DMS79 treated with DMSO at 0.1 percent for 48 hours (cell line): ENCODE measurements at places on chromosomes 6 and 20.

- DNase-seq = no peak
Measured at GRCh38 chr6:15063253-15063853, 182.5 kb upstream of the JARID2 start.

DNA sequence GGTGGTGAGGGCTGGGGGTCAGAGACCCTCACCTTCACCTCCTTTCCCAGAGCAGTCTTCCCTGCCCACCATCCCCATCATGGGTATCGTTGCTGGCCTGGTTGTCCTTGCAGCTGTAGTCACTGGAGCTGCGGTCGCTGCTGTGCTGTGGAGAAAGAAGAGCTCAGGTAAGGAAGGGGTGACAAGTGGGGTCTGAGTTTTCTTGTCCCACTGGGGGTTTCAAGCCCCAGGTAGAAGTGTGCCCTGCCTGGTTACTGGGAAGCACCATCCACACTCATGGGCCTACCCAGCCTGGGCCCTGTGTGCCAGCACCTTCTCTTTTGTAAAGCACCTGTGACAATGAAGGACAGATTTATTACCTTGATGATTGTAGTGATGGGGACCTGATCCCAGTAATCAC lies 2.1 kb downstream of the HLA-G start:
- DNase-seq = no peak

DNA sequence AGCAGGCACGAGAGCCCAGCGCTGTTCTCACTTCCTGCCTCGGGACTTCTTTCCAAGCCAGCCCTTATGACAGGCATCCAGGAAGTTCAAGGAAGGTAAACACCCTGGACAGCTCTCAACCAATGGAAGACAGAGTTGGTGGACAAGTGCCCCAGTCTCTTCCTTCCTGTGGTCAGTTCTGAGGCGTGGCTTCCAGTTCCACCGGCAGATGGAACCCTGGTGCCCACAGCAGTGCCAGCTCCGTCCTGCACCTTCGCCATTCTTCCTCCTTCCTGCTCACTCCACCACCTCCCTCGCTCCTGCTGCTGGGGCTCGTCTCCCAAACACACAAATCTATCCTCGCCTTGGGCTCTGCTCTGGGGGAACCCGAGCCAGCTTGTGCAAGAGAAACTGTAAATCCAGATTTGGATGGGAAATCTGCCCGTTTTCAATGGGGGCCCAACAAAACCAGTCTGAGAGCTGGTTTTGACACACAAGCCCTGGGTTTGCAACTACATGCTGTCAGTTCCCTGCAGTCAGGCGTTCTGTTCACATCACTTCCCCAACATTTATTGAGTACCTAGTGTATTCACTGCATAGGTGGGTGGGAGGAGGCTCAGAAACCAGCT lies 162.7 kb downstream of the GRM4 start:
- DNase-seq = no peak

DNA sequence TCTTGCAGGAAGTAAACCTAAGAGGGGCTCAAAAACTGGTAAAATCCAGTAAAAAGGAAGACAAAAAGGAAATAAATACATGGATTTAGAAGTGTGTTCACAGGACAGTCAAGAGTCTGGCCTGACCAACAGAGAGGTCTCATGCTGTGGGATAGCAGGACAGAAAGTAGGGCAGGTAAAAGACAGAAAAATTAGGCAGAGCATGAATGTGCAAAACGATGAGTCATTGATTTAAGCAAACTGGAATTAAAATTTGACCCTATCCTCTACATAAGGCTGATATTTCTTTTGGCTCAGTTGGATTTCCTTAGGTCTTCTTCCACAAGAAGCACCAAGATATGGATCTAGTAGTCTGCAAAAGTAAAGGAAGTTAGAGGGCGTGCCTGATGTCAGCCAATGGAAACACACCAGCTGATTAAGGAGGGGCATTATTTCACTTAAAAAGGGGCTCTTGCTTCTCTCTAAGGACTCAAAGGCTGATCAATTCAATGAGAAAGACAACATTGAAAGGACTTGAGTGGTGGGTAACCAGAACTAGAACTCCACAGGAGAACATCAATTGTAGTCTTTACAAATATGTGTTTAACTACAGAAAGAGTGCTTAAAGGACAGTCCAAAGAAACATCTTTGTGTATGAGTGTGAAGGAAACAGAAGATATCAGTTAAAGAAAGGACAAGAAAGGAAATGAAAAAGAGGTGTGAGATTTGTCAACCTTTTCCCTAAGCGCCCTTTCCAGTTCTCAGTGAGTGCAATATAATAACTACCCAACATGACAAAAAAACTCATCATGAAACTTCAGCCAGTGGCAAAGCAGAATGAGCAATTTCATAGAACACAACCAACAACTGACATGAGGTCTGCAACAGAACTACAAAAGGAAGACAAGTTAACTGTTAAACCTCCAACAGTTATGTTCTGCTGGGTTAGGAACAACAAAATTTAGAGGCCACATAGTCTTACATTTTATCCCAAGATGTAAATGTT lies 19.4 kb upstream of the MYB start:
- DNase-seq = no peak

- DNase-seq = no peak
Measured at GRCh38 chr6:357791-358341, 33.7 kb upstream of the IRF4 start.

DNA sequence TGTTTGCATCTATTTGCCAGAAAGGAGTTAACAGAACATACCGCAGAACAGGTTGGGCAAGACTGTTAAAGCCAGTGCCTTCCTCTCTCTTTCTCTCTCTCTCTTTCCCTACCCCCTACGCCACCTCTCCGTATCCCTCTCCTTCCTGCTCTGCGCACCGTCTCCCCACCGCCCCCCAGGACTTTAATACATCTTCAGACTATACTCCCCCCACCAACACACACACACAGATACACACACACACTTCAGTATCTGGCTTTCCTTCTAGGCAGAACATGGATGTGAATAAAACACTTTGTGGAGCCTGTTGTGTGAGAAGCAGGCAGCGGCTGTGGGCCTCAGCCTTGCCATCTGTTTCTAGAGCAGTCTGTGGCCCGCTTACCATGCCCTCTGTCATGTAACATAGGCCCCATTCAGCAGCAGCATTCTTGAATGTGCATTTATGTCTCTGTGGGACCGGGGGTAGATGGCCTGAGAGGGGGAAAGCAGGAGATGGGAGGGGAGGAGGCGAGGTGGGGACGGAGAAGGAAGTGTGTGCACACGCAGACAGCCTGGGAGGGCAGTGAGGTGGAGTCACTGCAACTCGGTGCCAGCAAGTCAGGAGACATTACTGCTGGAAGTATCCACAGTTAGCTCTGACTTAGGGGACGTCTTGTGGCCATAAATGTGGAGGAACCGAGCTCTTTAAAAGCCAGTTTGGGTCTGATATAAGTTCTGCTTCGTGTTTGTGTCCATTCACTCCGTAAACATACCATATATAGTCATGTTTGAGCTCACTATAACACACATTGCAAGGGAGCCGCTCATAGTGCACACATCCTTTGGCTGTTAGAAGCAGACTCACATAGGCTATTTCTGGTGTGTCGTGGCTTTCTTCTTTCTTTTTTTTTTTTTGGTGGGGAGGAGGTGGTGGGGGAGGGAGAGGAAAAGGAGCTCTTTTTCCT lies 38.4 kb downstream of the RREB1 start:
- peak; percentile 46 for DNase-seq

GRCh38 chr6:71509191-71510005 lies 220.8 kb downstream of the OGFRL1 start:
- peak; percentile 28 for DNase-seq

DNA sequence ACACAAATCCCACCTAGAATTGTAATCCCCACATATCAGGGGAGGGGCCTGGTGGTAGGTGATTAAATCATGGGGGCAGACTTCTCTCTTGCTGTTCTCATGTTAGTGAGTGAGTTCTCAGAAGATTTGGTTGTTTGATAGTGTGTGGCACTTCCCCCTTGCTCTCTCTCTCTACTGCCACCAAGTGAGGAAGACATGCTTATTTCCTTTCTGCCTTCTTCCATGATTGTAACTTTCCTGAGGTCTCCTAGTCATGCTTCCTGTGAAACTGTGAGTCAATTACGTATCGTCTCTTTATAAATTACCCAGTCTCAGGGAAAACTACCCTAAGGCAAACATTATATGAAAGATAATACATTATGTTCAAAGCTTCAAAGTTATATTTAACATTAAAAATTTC lies 1297.5 kb upstream of the CITED2 start:
- no peak for DNase-seq

- DNase-seq = peak; percentile 9
Measured at GRCh38 chr6:144285798-144286502, 815 bp downstream of the UTRN start.

GRCh38 chr20:34915749-34916455 lies 39.5 kb downstream of the ACSS2 start:
- no peak for DNase-seq

DNA sequence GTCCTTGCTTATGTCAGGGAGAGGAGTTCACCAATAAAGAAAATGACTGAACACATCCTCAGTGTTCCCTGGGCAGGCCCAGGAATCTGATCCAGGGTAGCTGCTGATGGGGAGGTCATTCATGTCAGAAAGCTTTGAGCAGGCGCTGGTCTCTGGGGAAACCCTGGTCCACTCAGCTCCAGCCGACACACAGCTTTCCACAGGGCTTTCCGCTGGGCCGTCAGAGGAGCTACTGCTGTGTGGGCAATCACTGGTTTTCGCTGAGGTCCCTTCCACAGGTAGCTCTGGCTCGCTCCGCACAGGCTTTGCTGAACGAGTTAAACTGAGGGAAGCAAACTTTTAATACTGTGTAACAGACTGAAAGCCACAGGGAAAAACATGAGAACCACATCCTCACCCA lies 17.5 kb upstream of the ANKRD60 start:
- no peak for DNase-seq
